Testis (tissue), 5 donors: ENCODE measurements at places on chromosomes 11 and 22.

DNA sequence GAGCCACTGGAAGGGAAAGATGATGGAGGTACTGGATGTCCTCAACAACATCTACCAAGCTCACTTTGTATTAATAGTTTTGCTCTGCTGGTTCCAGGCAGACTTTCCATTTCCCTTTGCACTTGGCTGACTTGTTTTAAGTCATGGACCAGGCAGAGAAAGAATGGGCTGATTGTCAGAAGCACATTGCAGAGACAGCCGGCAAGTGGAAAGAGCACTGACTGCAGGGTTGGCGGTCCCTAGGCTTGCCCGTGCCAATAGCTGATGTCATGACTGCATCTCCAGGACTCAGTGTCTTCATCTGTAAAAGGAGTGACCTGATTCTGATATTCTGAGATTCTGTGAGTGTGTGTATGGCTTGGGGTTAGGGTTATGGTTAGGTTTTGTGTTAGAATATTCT, 20.9 kb upstream of the NNMT start:
- DNase-seq = no peak

- no peak for DNase-seq
Observed at GRCh38 chr22:33073989-33074418, 15.8 kb upstream of the SYN3 start.

DNA sequence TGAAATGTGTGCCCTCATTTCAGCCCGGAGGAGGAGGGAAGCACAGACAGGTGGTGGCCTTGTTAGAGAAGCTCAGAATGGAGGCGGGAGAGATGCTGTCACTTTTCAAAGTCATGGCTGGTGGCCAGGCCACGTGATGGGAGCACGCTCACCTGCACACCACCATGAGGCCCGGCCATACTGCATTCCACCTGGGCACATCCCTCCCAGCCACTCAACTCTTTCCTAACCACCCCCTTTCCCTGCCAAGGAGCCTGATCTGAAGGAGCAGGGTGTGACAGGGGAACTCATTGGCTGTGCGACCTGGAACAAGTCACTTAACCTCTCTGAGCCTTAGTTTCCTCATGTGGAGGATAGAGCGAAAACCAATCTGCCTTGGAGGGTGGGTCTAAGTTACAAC, 364.5 kb downstream of the CTTN start:
- no peak for DNase-seq

- DNase-seq = no peak
Observed at GRCh38 chr11:122668562-122669090, 13.1 kb downstream of the UBASH3B start.

- DNase-seq = no peak
Observed at GRCh38 chr11:27719546-27719925, 19.3 kb upstream of the BDNF start.

- DNase-seq = no peak
Observed at GRCh38 chr11:26571861-26572654, at the start of gene MUC15. Gene MUC15, minus strand, starts transcription at chr11:26572263. Its CDS starts 5,169 bp downstream, at chr11:26567094.

DNA sequence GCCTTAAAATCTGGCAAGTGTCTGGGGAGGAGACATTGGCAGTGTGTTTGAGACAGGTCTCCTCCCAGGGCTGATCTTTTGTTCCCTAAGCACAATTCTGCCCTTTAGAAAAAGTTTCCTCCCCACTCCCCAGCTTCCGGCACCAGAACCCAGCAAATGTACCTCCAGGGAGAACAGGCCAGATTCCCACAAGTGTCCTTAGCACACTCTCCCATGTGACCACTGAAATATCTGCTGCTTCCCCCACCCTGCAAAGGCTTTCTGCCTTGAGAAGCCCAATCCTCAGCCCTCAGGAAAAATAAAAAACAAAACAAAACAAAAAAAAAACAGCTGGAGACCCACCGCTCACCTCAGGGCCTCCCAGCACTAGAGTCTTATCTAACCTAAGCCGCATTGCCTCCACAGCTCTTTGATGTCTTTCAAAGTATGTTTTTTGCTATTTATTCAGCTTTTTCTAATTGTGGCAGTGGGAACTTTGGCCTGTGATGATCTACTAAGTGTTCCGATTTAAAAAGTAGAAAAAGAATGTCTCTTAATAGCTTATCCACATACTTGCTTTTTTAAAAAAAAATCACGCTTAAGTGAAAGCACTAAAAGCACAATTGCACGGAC, 29.0 kb upstream of the FBLN1 start:
- peak; percentile 50 for DNase-seq

- DNase-seq = no peak
Observed at GRCh38 chr11:21489416-21490115, 703.3 kb upstream of the ANO5 start.

GRCh38 chr22:42624551-42625106, 9.9 kb upstream of the POLDIP3 start:
- no peak for DNase-seq

GRCh38 chr22:39132871-39133524, 19.5 kb downstream of the CBX7 start:
- DNase-seq = no peak

GRCh38 chr11:108734283-108734682, 69.4 kb downstream of the DDX10 start:
- DNase-seq = no peak

GRCh38 chr11:116498161-116498560, 274.6 kb downstream of the BUD13 start:
- no peak for DNase-seq

DNA sequence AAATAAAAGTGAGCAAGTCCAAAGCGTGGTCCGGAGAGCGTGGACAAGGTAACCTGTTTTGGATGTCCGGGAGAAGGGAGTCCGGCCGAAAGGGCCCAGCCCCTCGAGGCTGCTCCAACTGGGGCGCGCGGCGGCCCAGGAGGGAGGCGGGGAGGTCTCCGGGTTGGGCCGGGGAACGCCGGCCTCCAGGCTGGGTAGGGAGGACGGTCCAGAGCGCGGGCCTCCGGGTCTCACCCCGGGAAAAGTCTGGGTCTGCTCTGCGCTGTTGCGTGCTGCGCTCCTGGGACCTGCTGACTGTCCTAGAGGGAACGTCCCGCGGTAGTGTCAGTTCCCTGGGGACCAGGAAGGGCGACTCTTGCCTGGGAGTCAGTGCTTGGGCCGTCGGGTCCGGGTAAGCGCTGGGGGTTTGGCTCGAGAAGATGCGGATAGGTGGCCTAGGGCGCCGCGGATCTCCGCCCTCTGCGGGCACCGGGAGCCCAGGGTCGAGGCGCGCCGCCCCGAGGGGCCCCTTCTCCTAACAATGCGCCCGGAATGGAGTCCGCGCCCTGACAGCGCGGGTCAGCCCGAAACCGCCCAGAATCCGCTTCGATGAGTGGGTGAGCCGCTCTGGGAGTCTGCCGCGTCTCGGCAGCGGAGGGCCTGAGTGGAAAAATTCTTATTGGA, 988 bp upstream of the FLI1 start:
- DNase-seq = no peak

DNA sequence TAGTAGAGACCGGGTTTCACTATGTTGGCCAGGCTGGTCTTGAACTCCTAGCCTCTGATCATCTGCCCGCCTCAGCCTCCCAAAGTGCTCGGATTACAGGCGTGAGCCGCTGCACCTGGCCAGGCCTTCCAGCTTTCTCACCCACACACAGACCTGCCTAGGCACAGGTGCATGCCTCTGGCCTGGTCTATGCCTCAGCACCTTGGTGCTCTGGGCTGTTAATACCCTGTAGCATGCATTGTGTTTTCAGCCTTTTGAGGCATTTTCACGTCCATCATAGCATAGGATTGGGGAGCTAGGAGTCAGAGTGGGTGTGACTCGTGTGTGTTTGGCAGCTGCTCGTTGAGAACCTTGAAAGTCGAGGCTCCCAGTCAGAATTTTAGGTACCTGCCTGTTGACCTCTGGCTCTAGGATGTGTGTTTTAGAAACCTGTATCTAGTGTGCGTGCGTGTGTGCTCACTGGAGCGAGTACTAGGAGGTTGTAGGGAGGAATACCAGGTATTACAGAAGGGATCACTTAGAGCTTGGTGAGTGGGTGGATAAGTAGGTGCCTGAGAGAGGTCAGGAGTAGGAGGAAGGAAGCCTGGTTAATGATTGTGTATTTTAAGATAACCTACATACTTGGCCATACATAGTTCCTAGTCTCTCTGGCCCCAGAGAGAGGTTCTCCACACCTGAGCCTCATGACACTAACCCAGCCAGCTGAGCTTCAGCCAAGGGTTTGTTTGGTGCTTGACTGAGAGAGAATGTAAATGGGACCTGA, 20.0 kb downstream of the CRKL start:
- no peak for DNase-seq

- no peak for DNase-seq
Observed at GRCh38 chr22:49427941-49428340, 399.7 kb downstream of the BRD1 start.

DNA sequence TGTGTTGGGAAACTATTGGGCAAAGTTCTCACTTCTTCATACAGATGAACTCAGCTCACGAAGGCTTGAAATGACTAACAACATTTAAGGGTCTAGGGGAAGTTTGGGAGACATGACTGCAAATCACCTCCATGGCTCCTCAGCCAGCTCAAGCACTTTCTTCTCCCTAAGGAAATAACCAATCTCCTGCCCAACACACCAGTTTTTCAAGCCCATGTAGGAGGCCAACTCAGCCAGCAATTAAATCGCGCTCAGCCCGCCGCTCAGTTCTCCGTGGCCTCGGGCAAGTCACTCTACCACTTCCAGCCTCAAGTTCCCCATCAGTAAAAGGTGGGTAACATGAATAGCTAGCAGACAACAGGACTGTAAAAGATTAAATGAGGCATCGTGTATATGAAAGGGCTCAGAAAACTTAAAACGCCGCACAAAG, 796 bp downstream of the POLDIP3 start:
- DNase-seq = no peak

- no peak for DNase-seq
Observed at GRCh38 chr22:39283322-39284141, 35.9 kb downstream of the RPL3 start.

- no peak for DNase-seq
Observed at GRCh38 chr11:95279921-95280868, 49.2 kb upstream of the SESN3 start.

- DNase-seq = no peak
Observed at GRCh38 chr11:20310596-20311394, 52.7 kb upstream of the HTATIP2 start.

DNA sequence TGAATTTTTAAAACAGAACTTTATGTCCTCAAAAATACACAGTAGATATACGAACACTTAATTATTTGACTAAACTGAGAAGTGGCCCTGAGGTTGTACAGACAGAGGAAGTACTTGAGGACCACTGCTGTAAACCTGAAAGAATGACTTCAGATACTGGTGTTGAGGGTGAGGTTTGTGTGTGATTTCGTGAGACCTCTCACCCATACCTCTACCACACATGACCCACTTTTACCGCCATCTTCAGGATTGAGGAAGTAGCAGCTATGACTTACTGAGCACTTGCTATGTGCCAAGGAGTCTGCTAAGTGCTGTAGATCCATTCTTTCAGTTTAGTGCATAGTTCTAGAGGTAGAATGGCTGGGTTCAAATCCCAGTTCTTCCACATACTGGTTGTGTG, 21.9 kb downstream of the MMP13 start:
- no peak for DNase-seq

DNA sequence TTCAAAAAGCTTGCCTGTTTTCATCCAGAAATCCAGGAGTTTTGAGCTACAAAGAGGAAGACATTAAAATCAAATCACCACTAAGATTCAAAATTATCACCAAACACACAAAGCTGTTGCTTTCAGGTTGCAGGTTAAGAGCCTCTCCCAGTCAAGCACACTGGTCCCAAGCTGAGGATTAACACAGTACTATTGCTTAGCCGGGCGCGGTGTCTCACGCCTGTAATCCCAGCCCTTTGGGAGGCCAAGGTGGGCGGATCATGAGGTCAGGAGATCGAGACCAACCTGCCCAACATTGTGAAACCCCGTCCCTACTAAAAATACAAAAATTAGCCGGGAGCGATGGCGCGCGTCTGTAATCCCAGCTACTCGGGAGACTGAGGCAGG, 1165.1 kb downstream of the LRRC4C start:
- no peak for DNase-seq

- no peak for DNase-seq
Observed at GRCh38 chr11:70709596-70709995, 311.3 kb downstream of the CTTN start.

- DNase-seq = no peak
Observed at GRCh38 chr11:75349521-75350116, 1.8 kb downstream of the ARRB1 start.

DNA sequence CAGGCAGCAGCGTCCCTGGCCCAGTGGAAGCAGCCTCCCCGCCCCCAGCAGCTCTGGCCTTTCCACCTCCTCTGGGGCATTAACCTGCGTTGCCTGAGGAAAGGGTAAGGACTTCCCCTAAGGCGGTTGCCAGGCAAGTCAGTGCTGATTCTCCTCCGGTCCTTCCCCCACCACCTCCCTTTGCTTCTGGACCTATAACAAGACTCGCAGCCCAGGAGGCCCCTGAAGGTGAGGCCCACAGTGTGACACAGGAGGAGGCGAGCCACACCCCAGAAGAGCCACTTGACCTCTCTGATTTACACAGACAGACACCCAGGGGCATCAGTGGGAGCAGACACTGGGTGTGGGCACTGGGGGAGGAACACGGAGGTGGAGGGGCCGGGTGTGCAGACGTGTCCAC, 35.4 kb downstream of the ASCL2 start:
- no peak for DNase-seq

DNA sequence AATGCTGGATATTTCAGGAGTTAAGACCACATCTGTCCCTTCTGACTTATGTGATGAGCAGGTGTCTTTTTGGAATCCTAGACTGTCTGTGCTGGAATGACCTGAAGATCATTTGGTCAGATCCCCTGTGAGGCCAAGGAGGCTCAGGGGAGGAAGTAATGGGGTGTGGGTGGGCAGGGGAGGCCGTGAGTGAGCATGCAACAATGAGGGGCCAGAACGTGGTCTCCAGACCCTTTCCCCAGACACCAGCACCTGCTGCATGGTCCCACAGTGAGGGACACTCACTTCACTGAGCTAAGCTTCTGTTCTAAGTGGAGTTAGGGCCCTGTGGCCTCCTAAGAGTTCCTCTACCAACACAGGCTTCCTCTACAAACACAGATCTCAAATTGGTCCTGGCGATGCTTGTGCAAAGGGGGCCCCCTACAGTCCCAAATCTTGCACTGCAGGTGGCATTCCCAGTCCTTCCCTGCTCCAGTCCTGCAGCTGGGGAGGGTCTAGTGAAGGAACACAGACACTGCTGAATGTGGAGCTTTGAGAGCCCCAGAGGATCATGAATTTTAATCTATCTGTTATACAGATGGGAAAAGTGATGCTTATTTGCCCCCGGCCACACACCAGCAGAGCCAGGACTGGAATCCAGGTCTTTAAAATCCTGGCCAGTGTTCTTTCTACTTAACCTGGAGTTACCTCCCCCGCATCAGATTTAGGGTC, 7.4 kb downstream of the USP2 start:
- peak; percentile 87 for DNase-seq

DNA sequence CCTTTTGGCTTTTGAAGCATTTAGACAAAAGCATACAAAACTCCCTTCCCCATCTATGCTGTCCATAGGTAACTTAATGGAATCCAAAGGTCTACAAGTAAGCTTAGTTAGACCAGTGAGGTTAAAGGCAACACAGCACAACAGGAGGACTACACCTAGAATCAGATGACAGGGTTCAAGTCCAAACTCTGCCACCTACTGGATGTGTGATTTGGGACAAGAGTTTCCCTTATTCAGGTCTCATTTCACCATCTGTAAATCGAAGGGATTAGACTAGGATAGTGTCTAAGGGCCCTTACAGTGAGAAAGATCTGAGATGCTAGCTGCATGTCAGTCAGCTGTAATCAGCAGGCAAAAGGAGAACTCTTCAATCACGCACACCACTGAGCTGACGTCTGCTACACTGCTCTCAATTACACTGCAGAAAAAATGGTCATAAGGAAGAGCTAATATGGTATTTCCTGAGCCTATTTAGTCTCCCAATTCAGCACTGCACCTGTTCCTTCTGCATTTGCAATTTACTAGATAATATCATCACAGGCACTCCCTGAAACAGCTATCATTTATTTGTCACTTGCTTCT, 82.2 kb downstream of the SERGEF start:
- no peak for DNase-seq
